ENCODE measurements at places on chromosomes 7 and 10. TPM values are rescaled to one million over a fixed set of nuclear protein-coding genes. Genes with fewer than 3 reads are reported as not detected.

Gene CALHM3
- total RNA-seq: not detected

GRCh38 chr7:150855476-150856302 lies 3.4 kb downstream of the AOC1 start:
- no peak for DNase-seq

GRCh38 chr7:38070718-38071117 lies 107.3 kb upstream of the STARD3NL start:
- DNase-seq: no peak

Gene LRRC18
- total RNA-seq: not detected

- no peak for DNase-seq
Measured at GRCh38 chr10:76353237-76353851, 921.9 kb downstream of the LRMDA start.

Gene ADCY1
- total RNA-seq: 3.9 TPM

Gene GIMAP8
- total RNA-seq: 11.9 TPM

DNA sequence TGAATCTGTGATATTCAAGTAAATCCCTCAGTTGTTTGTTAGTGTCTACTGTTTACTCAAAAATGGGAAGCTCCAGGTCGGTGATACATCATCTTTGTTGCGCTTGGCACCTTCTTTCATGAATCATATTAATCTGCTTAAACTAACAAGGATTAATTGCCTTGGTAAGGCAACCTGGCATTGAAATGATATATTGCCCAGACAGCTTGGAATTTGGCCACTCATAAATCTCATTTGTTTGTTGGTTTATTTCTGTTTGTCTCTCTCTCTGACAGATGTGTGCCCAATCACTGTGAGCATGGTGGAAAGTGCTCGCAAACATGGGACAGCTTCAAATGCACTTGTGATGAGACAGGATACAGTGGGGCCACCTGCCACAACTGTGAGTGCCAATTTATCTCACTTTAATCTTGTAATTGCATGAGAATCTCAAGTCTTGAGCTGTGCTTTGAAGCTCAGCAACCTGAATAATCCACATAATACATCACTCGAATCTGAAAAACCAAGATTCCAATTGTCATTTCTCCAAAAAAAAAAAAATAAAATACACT lies 1104.8 kb upstream of the C7orf33 start:
- DNase-seq: no peak

Gene LMOD2
- 443 TPM for total RNA-seq

- DNase-seq: no peak
Measured at GRCh38 chr7:115352375-115352774, 430.5 kb downstream of the MDFIC start.
